T-helper 2 cell (primary cell): ENCODE measurements at places on chromosomes 6 and 20.

DNA sequence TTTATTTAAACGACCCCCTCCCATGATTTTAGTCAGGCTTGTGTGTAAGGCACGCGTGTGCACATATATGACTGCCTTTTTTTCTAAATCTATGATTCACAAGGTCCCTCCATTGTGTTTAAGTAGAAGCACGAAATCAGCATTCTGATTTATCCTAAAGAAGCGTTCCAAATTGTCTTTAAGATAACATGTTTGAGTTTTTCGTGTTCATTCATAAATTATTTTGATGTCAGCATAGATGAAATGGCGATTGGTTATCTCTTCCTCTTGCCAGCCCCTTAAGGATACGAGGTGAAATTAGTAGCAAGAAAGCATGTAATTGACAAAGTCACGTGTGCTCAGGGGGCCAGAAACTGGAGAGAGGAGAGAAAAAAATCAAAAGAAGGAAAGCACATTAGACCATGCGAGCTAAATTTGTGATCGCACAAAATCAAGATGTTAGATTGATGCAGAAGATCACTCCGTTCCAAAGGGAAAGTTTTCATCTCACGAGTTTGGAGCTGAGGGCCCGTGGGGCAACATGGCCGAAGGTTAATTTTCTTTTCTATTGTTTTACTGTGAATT lies at the start of gene LIN28B:
Gene LIN28B, plus strand, starts transcription at position 377 of the 564 bp plus-strand sequence. Its CDS starts 144 bp downstream, at position 521.
- DNase-seq = no peak

DNA sequence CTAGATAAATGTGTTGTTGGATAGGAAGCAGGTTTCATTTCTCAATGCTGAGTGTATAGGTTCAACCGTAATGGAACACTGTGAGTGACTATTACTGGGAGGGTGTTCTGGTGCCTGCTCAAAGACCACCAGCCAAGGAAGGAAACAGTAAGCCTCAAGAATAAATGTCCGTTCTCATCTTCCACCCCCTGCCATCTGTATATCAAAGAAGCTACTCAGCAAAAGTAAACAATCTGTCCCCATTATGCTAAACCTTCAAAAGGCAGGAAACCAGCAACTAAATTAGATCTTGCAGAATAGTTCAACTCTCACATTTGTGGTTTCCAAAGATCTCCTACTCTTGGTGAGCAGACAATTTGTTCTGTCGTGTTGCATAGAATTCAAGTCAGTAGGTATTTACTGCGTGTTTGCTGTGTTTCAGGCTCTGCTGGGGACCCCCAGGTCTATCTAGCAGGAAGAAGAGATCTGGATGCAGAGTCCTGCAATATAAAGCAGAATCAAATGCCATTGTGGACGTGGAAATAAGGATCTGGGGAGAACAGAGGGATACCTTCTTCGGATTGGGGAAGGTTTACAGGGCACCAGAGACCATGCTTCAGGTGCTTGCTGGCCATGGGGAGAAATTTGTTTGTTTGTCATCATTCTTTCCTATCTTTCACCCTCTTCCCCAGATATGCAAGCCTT lies 87.3 kb downstream of the SCML4 start:
- DNase-seq = no peak

GRCh38 chr6:85772641-85773040 lies 130.0 kb upstream of the SYNCRIP start:
- no peak for DNase-seq

DNA sequence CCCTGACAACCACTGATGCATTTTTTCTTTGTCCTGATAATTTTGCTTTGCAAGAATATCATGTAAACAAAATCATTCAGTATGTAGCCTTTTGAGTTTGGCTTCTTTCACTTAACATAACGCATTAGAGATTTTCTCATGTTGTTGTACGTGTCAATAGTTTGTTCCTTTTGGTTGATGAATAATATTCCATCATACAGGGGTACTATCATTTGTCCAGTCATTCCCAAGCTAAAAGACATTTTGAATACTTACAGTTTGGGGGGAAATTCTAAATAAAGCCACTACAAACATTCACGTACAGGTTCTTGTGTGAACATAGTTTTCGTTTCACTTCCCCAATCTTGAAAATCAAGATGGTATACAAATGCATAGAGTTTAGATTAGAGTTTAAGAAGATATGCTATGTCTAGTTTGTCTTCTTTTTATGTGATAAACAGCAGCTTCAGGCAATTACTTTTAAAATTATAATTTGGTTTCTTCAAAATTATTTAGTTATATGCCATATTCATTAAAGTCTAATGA lies 5.2 kb downstream of the HAO1 start:
- DNase-seq = no peak

DNA sequence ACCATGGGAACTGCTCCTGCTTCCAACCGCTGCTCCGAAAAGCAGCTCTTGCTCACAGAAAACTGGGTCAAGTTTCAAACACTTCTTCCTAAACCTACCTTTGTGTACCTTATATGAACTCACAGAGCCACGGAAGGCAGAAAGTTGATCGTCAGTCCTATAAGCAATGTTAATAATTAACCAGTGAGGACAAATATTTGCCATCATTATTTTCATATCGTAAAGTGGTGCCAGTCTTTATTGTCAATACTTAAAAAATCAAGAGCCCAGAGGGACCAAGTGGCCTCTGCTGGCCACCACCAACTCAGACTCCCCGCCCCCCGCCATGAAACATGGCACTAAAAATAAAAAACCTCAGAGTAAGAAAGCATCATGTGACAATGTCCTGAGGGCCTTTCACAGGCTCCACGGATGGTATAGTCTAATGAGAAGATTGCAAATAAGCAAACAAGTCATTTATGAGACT lies 9.1 kb upstream of the PBOV1 start:
- no peak for DNase-seq

GRCh38 chr20:36591281-36591680 lies 14.3 kb upstream of the RAB5IF start:
- DNase-seq = no peak

DNA sequence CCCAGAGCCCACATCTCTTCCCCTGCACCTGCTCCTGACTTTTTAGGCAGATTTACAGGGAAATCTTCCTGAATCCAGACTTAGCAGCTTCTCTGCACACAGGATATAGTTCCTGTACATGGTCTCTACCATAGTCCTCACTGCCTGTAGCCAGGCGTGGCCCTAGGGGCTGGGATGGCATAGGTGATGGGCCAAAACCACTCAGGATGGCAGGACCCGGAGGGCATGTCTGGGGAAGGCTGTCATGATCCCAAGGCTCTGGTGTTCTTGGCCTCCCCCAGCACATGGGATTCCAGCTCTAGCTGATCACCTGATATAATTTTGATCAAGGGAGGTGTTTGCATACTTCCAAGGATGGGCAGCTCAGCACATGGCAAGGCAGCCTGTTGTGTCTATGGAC lies 58.0 kb downstream of the TOX2 start:
- DNase-seq = no peak

DNA sequence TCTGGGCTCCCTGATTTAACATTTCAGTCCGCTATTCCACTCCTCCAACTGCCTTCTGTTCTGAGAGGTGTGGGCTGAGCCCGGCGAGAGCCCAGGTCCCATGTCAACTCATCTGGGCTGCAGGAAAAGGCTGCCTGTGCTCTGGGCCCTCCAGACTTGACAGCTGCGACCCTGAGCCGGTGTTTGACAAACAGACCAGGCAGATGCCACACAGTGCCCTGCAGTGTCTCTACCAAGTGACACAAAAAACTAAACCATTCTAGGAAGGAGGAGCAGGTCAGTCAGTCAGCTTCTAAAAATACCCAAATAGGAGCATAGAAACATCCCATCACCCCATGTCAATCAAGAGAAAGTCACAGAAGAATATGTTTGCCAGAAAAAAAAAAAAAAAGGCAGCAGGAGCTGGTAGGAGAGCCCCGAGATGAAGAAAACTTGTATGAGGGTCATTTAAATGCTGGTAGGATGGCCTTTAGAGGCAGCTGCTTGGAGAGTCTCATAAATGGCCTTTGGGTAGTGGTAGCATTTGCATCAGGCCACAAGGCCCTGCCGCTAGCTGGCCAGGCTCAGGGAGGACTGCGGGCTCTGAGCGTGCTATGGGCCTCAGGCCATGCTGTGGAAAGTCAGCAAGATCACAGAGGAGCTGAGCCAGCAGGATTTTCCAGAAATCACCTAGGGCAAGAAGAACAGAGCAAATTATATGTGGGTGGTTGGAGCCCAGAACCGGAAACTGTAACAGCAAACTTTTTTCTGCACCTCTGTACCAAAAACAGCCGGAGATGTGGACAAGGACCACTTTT lies 36.6 kb upstream of the GFOD1 start:
- no peak for DNase-seq

DNA sequence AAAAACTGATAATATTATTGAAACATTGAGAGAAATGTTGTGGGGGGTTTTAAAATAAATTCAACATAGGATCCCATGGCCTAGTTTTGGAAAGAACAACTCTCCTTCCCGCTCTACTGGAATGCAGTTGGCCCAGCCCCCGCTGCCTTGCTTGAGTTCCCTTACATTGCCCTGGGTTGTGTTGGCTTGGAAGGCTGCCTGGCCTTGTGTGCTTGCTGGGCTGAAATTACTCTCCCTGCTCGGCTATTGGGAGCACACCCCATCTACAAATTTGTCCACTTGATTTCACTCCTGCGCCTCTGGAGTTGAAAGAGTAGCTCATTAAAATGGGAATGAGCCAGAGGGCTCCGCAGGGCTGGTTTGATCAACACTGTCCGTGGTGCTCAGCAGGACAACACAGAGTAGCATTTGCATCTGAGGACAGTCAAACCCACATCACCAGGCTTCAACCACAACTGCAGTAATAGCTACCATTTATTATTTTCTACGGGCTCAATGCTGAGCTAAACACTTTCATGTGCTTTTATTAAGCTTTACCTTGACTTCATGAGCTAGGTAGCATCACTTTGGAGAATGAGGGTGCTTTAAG lies 35.2 kb downstream of the DOK5 start:
- no peak for DNase-seq

- no peak for DNase-seq
Measured at GRCh38 chr6:112401083-112401482, 54.0 kb downstream of the RFPL4B start.

- DNase-seq = no peak
Measured at GRCh38 chr6:17460862-17461261, 67.5 kb downstream of the CAP2 start.

GRCh38 chr6:52493669-52494068 lies 73.5 kb downstream of the EFHC1 start:
- no peak for DNase-seq

GRCh38 chr6:63750400-63750799 lies 114.8 kb downstream of the PHF3 start:
- DNase-seq = no peak

GRCh38 chr20:17654649-17655285 lies 27.3 kb downstream of the RRBP1 start:
- DNase-seq = no peak

- DNase-seq = no peak
Measured at GRCh38 chr6:137977814-137978213, 110.8 kb downstream of the TNFAIP3 start.

DNA sequence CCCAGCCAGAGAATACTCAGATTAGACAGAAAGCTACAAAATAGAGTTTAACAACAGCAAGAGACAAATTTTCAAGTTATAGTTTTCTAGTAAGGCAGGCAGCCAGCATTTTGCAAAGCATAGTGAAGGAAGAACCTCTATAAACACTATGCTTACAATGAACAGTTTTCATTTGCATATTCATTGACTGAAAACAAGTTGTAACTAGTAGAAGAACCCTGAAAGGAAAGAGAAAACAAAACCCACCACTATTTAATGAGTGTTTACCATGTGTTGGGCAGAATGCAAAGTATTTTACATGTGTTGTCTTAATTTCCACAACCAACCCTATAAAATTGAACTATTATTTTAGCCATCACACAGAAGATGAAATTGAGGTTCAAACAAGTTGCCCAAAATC lies 196.1 kb downstream of the UBE3D start:
- DNase-seq = no peak

DNA sequence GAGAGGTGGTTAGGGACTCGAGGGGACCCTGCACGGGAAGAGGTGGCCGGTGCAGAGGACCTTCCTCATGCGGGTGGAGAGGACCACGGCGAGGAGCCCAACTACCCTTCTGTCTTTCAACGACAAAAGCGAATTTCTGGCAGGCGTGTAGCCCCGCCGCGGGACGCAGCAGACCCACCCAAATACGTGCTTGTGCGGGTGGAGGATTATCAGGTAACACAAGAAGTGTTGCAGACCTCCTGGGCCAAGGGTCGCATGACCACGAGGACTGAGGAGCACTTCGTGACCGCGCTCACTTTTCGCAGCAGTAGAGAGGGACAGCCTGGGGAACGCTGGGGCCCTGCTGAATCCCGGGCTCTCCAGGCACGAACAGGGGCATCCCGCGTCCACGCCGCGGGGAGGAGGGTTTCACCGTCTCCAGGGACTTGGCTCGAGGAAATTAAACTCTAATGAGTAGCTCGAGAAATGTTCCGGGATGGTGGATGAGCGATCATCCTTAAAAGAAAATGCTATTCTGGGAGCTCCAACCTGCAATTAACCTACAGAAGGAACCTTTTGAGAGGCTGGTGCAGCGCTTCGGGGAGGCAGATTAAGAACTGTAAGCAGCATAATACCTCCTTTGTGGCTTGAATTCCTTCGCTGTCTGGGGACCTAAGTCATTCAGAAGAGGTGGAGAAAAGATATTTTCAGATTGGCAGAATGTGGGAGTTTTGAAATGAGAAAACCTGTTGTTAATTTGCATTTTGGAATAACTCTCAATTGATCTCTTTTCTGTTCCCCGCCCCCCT lies 804 bp downstream of the C6orf141 start:
- no peak for DNase-seq

- DNase-seq = no peak
Measured at GRCh38 chr6:33455051-33455450, 675 bp downstream of the ZBTB9 start.

- no peak for DNase-seq
Measured at GRCh38 chr6:126312013-126312665, 27.8 kb upstream of the CENPW start.

GRCh38 chr20:9634327-9634726 lies 119.9 kb downstream of the LAMP5 start:
- no peak for DNase-seq

- DNase-seq = no peak
Measured at GRCh38 chr20:39800548-39800947, 838.4 kb downstream of the DHX35 start.

- no peak for DNase-seq
Measured at GRCh38 chr6:34523441-34524206, 32.5 kb downstream of the SPDEF start.

GRCh38 chr20:2932498-2932897 lies 59.2 kb downstream of the PTPRA start:
- no peak for DNase-seq

DNA sequence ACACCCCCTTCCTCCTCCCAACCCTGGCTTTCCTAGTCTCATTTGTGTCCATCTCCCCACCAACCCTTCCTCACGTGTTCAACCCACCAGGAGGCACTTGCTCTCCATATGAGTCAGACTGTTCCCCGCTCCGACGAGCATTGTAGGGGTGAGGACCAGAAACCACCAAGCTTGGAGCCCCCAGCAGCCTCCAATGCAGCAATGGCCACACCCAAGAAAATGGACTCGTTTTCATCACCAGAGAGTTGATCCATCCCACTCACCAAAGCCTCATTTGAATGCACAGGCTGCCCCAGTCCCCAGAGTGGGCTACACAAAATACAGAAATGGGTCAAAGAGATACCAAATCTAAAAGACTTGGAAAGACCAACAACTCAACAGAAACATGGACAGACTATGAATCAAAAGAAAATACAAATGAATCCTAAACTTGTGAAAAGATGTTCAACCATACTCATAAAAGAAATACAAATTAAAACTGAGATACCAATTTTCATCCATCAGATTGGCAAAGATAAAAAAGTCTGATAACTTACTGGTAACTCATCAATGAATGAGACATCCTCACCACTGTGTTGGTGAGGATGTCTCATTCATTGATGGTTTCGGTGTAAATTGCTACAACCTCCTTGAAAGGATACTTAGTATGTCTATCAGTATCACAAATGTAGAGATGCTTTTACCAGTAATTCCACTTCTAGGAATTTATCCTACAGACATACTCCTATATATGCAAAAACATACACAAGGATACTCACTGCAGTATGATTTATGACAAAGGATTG lies 68.1 kb downstream of the TRERF1 start:
- peak; percentile 72 for DNase-seq
